ENCODE measurements at places on chromosomes 13 and 19.

DNA sequence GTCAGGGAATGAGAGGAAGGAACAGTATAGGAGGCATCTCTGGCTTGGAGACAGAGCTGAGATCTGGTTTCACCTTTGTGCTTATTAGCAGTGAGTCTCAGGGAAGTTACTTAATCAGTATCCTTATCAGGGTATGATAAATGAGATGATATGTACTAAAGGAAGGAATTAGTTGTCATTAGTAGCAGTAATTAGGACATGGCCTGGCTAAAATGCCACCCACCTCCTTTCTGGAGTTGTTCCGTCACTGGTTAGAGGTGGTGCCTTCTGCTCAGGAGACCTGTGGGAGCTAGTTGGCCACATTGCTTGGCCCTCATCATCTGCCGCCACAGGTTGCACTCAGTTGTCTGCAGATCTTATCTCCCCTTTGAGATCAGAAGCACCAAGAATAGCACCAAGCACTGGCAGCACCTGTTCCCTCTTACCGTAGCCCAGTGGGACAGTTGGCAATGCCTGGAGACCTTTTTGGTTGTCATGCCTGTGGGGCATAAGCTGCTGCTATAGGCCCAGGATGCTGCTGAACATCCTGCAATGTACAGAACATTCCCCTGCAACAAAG is 4.7 kb downstream of the GPATCH1 start:
- DNase-seq, result no peak

DNA sequence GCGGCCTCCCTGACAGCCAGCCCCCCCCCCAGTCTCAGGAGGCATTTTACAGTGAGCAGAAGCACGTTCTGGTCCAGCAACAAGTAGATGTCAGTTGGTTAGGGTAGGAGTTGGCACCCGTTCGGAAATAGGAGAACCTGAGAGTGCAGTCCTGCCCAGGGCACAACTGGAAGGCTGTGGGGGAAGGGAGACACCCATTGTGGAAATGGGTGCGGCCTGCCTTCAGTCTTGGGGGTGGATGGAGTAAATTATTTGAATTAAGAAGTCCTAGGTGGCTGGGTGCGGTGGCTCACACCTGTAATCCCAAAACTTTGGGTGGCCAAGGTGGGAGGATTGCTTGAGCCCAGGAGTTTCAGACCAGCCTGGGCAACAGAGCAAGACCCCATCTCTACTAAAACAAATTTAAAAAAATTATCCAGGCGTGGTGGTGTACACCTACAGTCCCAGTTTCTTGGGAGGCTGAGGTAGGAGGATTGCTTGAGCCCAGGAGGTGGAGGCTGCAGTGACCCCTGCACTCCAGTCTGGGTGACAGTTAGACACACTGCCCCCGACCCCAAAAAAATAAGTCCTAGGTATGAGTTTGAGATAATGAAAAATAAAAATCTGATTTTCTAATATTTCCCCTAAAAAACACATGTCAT is 1.2 kb downstream of the CIRBP start:
- DNase-seq, result no peak

DNA sequence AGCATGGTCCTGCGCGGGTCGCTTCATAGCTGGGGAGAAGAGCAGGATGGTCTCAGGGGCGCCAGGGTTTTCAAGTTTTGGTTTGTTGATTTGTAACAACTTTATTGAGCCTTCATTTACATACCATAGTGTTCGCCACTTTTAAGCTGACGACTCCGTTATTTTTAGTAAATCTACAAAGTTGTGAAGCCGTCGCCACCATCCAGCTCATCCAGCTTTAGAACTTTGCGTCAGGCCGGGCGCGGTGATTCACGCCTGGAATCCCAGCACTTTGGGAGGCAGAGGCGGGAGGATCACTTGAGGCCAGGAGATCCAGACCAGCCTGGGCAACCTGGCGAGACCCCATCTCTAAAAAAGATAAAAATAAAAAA is 404 bp downstream of the C19orf44 start:
- DNase-seq, result no peak

DNA sequence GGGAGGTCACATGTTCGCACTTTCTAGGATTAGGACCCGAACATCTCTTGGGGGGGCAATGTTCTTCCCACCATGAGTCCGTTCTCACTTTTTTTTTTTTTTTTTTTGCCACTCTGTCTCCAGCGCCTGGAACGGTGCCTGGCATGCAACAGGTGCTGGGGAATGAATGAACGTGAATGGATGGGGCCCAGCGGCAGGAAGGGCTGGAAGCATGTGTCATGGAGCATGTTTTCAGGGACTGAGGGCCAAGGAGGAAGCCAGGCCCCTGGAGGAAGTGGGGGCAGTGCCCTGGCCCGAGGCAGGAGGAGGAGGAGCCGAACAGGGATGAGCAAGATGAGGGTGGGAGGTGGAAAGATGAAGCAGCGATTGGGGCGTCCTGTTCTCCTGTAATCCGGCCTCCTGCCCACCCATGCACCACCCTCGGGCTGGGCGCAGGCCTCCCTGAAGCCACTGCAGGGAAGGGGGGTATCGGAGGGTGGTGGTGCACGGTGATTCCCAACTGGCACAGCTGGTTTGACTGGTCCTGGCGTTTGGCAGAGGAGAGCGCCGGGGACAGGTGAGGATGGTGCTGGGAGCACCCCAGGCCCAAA is 8.8 kb upstream of the SULT2B1 start:
- no peak for DNase-seq

- DNase-seq, result no peak
Observed at GRCh38 chr13:93305886-93306285, 79.3 kb downstream of the GPC6 start.

DNA sequence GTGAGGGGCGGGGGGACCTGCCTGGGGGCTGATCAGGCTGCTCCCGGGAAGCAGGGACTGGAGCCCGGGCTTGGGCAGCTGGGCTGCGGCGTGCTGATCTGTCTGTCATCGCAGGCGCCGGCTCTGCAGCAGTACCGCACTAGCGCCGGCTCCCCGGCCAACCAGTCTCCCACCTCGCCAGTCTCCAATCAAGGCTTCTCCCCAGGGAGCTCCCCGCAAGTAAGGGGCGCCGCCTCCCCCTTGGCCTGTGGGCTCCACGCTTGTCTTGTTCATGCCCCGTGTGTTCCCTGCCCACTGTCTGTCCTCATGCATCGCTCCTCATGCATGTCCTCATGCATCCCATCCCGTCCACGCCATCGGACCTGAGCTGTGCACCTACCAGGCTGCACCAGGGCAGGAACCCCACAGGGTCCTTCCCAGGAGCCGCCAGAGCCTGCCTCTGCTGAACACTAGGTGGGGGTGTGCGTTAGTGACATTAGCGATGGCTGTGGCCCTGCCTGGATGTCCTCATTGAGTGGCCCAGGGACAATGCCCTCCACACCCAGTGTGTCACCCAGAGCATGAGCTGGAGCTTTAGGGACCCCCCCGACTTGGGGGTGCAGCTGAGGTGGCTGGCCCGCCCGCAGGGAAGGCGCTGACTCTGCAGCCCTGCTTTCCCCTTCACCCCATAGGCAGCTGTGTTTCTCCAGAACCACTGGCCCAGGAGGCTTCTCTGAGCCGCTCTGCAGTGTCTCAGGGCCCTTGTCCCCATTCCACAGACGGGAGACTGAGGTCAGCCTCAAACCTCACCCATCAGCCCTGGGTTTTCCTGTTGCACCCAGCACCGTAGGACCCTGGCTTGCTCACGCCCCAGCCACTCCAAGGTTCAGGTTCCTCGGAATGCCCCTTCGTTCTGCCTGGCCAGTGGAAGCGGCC is 19.5 kb downstream of the COMP start:
- no peak for DNase-seq

- DNase-seq, result no peak
Observed at GRCh38 chr13:45255247-45255987, 54.6 kb upstream of the KCTD4 start.

DNA sequence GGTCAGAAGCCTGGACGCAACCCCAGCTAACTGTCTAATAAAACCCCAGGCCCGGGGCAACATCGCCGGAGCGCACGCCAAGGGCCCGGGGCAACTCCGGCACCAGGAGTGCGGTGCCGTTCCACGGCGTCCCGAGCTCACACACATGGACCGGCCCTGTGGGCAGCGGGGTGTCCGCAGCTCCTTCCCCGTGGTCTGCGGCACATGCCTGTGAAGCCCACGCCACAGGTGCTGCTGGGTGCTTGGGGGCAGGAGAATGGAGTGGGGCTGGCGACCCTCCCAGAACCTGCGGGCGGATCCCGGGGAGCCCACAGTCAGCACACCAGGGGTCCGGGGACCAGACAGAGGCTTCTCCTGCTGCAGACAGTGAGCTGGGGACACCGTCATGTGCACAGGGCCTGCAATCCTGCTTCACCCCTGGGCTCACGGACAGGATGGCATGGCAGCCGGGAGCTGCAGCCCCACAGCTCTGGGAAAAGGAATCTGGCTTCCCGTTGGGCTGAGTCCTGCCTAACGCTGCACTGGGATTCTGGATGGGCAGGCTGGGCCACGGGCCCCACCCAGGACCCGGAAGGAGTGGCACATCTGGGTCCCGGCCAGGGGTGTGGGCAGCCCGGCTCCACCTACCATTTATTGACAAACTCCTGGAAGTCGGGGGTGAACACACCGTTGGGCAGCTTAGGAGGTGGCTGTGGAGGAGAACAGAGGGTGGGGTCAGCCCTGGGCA is 28.2 kb upstream of the ZBTB7A start:
- no peak for DNase-seq

GRCh38 chr19:9811139-9811538 is 7.7 kb downstream of the FBXL12 start:
- no peak for DNase-seq

GRCh38 chr13:52695856-52696255 is 43.2 kb downstream of the SUGT1 start:
- DNase-seq, result no peak

GRCh38 chr19:17325881-17326594 is 8.6 kb downstream of the ANO8 start:
- no peak for DNase-seq

DNA sequence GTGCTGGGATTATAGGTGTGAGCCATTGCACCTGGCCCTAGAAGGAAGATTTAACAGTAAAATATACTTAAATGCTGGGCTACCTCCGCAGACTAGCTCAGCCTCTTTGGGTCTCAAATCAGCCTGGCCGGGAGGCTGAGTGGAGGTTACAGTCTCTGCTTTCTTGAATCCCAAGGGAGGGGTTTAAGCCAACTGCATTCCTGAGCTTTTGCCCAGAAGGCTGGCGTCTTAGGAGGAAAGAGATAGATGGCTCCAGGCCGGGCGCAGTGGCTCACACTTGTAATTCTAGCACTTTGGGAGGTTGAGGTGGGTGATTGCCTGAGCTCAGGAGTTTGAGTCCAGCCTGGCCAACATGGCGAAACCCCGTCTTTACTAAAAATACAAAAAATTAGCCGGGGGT is 623 bp upstream of the C5AR1 start:
- DNase-seq, result no peak

DNA sequence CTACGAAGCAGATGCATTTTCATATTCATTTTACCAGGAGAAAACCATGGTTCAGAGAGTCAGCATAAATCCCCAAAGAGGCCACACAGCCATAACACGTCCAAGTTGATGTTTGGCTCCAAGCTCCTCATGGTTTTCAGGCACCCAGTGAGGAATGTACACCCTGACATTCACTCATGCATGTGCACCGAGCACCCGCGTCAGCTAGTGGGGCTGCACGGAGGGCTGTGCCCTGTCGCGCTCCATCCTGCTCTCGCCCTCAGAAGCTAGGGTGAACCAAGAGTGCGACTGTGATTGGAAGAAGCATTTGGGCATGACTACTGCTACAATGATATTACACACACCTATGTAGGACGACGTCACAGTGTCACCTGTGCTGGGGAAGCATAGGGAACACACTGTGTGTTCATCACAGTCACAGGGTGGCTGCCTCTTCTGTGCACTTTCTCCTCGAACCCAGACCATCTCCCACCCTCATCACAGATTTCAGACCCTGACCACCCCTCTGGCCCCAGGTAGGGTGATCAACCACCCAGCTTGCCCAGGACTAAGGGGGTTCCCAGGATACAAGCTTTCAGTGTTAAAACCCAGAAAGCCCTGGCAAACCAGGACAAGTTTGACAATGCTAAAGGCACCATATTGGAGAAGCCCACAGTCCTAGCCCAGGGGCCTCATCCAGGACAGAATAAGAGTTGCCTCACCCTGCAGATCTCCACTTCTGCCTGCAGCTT is 148.6 kb upstream of the ZNF507 start:
- no peak for DNase-seq

DNA sequence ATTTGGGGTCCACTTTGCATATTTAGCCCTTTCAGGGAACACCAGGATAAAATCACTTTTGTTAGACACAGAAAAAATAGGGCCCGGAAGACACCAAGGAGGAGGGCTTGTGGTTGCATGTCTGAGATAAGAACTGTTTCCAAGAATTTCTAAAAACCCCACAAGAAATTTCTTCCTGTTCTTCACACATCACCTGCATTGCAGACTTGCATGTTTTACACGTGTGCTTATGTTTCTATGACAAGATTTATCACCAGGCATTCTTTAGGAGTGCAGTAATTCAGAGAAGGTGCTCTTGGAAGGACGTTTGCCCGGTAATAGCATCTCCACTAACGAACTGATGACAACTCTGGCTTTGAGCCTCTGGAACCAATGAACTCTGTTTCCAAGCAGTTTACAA is 7.1 kb upstream of the ACTL9 start:
- DNase-seq, result no peak

DNA sequence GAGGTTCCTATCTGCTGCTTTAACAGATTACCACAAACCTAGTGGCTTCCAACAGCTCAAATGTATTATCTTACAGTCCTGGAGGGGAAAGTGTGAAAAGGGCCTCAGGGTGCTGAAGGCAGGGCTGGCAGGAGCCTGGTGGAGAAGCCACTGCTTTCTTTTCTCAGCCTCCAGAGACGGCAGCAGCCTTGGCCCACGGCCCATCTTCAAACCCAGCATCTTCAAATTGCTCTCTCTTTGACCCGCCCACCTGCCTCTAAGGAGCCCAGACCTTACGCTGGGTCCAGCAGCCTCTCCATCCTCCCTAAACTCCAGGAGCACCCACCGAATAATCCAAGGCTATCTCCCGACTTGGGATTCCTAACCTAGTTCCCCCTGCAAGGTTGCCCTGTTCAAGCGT is 35.6 kb downstream of the C13orf46 start:
- DNase-seq, result no peak

DNA sequence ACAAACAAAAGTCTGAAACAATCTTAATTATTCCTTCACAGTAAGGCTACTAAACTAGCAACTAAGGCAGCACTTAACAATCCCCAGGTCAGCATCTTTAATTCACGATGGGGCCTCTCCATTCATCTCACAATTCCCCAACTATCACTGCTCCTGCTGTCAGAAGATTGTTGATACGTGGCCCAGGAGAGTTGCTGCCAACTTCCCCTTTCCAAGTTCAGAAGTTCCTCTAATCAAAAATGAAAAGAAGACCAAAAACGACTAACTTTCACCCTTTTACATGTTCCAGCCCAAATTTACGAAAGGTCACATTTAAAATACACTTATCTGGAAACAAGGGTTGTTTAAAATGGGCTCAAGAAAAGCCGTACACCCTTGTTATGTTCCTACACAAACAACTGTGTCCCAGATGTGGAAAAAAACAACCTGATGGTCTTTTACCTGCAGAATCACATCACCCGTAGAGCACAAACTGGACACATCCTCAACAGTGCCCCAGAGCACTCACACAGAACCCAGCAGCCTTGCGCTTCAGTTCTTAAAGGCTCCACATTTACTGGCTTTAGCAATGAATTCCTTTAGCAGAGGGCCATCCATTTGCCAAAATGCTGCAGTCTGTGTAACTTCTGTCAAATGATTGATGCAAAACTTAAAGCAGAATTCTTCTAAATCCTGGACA is 38.0 kb downstream of the PHF11 start:
- DNase-seq, result no peak

- no peak for DNase-seq
Observed at GRCh38 chr19:16026756-16027155, 49.5 kb upstream of the TPM4 start.

- DNase-seq, result no peak
Observed at GRCh38 chr19:55090564-55090963, 14.9 kb downstream of the EPS8L1 start.

- DNase-seq, result no peak
Observed at GRCh38 chr19:49447485-49448431, 3.9 kb downstream of the PIH1D1 start.

Measured in stimulated activated CD4-positive, alpha-beta T cell treated with anti-CD3 and anti-CD28 coated beads, Interleukin-12 subunit alpha, Interleukin-12 subunit beta, amount 100 ng/mL, for 24 hours (primary cell).